NCI-H524 treated with DMSO at 0.1 percent for 48 hours (cell line): ENCODE measurements at places on chromosomes 1 and 21.

- no peak for DNase-seq
These were observed 271.8 kb upstream of the USP25 start for GRCh38 chr21:15457965-15458364.

DNA sequence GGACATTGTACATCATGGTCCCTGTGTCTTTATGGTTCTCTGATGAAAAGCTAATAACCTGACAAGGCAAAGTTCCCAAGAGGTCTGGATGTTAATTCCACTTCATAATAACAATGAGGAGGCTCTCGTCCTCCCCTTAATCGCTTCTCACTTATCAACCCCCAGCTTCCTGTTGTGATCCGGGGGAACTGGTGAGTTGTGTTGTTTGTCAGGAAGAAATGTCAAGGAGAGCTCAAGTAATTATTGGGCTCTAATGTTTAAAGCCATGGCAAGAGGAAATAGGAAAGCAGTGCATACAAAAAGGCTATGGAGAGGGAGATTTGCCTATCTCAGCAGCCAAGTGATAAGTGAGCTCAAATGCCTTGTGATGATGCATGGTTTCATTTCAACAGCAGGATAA lies 42.8 kb upstream of the RASAL2 start:
- no peak for DNase-seq

DNA sequence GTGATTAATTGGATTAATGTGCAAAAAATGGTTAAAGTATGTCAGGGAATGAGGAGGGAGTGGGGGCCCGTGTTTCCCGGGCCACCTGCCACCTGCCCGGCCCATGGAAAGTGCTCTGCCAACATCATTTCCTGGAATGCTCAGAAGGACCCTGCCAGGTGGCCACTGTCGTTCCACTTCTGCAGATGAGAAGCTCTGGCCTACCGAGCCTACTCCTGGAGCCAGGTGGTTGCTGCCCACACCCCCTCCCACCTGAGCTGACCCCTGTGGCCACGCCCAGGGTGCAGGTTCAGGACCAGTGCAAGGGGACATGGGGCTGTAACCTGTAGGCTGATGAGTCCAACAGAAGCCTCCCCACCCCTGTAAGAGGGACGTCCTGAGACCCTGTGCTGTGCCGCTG lies 99.7 kb downstream of the PRDM16 start:
- DNase-seq: no peak

DNA sequence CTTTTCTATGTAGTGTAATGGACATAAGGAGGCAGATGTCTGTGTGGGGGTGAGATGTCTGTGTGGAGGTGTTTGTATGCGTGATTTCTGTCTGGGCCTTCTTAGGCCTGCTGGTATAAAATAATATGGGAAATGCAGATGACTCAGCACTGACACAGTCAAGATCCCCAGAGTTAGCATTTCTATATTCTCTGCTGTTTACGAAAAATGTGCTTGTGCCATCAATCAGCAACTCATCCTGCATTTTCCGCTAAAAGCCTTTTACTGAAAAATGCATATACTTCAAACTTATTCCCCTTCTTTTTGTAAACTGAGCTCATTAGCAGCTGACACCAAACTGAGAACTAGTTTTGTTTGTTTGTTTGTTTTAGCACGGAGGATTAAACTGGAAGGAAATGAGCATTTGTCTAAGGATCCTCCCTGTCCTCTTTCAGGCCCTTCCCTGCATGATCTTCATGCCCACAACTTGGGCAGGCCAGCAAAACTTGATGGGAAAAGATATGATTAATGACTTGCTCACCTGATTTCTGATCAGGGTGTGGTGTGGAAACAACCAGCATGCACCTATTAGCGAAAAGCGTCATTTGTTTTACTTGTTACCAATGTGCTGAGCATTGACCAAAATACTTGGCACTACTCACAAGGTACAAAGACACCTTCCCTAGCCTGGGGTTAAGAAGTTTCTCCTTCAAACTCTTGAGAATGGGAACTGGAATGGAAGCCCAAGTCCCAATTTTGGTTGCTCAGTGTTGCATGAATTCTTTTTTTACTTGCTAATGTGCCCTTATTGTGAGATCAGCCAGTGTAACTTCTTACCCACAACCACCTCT lies 77.4 kb downstream of the NDUFS5 start:
- DNase-seq: no peak

DNA sequence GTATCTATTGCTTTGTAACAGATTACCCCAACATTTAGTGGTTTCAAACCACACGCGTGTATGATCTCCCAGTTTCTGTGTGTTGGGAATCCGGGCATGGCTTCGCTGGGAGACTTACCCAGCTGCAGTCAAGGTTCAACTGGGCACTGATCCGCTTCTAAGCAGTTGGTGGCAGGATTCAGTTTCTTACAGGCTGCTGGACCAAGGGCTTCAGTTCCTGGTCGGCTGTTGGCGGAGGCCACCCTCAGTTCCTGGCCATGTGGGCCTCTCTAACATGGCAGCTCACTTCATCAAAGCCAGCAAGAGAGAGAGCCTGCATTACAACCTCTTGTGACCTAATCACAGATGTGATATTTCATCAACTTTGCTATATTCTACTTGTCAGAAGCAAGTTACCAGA lies 53.8 kb upstream of the NEK2 start:
- DNase-seq: no peak

GRCh38 chr1:203593723-203594122 lies 32.9 kb upstream of the ATP2B4 start:
- DNase-seq: no peak

GRCh38 chr1:217770918-217771317 lies 139.8 kb downstream of the SPATA17 start:
- DNase-seq: no peak

- DNase-seq: no peak
These were observed 97.5 kb upstream of the EDN2 start for GRCh38 chr1:41582004-41582325.

- DNase-seq: no peak
These were observed 16.2 kb upstream of the MARK1 start for GRCh38 chr1:220511785-220512184.
